ENCODE measurements at places on chromosomes 3 and 15.

GRCh38 chr3:52834871-52835501 is at the start of gene MUSTN1:
MUSTN1 (minus strand) TSS chr3:52835019; CDS start chr3:52834948, 71 bp downstream.
- DNase-seq, result no peak

GRCh38 chr3:165347526-165347925 is 151.3 kb upstream of the SLITRK3 start:
- DNase-seq, result no peak

DNA sequence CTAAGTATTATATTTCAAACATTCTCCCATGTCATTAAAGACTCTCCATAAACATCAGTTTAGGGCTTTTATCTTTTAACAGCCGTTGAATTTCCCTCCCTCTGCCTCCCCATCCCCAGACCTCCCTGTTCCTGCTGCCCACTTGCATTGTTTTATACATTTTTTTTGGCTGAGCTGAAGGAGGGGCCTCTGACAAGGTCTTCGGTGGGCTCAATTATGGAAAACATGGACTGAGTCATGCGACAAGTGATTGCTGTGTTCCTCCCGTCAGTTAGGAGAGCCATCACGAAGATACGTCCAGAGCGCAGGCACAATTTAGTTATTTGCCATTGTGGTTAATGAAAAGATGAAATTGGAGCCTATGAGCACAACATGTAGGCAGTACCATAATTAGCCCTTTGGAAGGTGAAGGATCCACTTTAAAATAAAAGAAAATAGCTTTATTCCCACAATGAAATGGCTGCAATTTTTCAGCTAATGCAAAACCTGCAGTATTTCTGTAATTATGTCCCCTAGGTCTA is 12.0 kb upstream of the NMNAT3 start:
- DNase-seq, result no peak

- DNase-seq, result no peak
Observed at GRCh38 chr15:69508659-69509058, 56.0 kb downstream of the RPLP1 start.

DNA sequence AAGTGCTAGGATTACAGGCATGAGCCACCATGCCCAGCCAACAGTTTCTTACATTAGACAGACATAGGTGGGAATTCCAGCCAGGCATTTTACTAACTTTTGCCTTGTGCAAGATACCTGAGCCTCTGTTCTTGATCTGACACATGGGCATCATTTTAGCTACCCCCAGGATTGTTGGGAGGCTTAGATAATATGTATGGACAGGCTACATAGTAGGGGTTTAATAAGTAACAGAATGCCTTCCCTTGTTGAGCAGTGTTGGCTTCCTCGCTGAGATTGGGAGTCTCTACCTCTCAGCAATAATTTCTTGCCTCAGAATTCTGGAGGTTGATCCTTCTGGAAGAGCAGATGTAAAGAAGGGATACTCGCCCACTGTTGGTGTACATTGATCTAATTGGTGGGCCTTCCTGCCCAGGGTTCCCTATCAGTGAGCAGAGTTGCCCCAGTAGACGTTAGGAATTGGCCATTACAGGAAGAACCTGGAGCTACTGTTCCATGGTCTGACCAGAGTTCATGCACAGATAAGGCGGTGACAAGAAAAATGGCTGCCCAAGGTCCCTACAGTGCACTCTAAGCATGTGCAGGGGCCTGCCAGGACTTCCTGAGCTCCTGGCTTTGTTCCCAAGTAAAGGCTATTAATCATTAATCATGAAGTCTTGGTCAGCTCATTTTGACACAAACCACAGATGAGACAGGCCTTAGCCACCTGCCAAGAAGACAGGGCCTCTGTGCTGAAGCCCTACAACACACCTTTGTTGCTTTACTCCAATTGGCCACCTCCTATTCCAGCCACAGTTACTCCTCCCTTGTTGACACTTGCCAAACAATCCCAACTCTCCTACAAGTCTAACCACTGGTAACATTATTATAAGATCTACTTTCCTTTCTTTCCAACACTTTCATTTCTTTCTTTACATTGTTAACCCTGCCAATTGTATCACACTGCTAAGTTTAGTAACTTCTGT is 5.0 kb upstream of the IL17RE start:
- DNase-seq, result no peak

GRCh38 chr15:58110999-58111717 is 27.0 kb upstream of the AQP9 start:
- DNase-seq, result no peak

DNA sequence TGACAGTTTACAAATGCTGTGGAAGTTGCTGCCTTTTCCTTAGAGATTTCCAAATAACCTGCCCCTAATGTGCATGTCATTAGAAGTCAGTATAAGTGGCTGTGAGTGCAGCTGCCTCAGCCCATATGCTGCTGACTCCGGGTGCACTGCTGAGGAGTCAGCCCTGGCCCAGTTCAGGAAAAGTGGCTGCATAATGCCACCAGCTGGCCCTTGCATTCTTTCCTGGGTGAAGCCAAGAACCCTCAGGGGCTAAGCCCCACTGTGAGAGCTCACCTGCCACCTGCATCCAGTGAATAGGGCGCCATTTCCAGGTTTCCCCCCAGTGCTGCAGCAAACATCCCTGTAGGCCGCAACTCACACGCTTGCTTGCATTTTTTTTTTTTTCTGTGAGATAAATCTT is 139.9 kb downstream of the TJP1 start:
- DNase-seq, result no peak

GRCh38 chr3:183375337-183375736 is 53.1 kb downstream of the MCF2L2 start:
- no peak for DNase-seq

DNA sequence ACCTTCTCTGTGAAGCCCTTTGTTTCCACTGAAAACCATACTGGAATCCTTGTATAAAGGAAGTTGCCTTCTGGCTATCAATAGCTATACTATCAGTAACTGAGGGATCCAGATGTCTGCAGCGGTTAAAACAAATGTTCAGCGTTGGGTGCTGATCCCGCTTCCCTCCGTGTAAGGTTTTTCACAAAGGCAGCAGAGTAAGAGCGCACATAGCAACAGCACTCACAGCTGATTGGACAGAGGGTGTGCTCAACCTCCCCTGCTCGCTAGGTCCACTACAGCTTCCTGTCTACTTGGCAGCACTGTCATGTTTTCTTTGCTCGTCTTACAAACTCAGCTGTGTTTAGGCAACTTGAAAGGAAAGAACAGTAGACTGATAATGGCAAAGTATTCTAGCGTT is 27.3 kb downstream of the ATOSA start:
- DNase-seq, result no peak

- no peak for DNase-seq
Observed at GRCh38 chr3:88149101-88149508, 654 bp upstream of the C3orf38 start.

- DNase-seq, result no peak
Observed at GRCh38 chr15:27126449-27126848, 155.5 kb downstream of the GABRG3 start.
